ENCODE measurements at places on chromosomes 16 and 17.

- no peak for DNase-seq
Observed at GRCh38 chr17:29588562-29589411, 661 bp downstream of the GIT1 start.

GRCh38 chr16:80142281-80142680 lies 398.5 kb upstream of the DYNLRB2 start:
- DNase-seq: no peak

GRCh38 chr17:21289902-21290571 lies 5.5 kb downstream of the MAP2K3 start:
- no peak for DNase-seq

DNA sequence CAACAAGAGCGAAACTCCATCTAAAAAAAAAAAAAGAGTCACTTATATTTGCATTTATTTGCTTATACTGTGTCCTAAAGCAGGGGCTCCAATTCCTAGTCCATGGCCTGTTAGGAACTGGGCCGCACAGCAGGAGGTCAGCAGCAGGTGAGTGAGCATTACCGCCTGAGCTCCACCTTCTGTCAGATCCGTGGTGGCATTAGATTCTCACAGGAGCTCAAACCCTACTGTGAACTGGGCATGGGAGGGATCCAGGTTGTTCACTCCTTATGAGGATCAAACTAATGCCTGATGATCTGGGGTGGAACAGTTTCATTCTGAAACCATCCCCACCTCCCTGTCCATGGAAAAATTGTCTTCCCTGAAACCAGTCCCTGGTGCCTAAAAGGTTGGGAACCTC lies 24.9 kb downstream of the ITGB3 start:
- DNase-seq: no peak

- DNase-seq: no peak
Observed at GRCh38 chr16:30348929-30349328, 6.2 kb downstream of the CD2BP2 start.

GRCh38 chr16:89017543-89018281 lies 40.7 kb upstream of the CBFA2T3 start:
- DNase-seq: no peak

Data from fibroblast of mammary gland (primary cell).